NAMALWA (cell line): ENCODE measurements at places on chromosomes 2 and 18.

DNA sequence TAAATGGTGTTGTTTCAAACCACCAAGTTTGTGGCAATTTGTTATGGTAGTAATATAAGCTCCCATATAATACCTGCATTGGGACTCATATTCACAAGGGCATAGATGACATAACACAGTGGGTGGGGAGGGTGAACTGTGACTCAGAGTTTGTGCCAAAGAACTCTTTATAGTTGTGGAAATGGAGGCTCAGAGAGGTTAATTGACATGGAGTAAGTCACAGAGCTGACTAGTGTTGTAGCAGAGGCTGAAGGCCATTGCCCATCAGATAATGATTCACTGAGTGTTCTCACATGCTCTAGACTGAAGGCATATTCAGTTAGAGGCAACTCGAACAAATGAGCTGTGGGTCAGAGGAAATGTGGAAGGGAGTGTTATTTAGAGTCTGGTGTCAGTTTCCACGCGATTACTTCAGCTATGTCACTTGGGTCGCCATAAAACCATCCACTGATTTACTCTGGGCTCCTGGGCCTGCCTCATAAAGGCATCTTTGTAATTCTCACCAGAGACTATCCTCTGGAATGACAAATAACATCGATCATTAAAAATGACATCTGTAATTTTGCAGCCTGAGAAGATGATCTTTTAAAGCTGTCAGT lies 264.7 kb downstream of the CCDC85A start:
- no peak for DNase-seq

DNA sequence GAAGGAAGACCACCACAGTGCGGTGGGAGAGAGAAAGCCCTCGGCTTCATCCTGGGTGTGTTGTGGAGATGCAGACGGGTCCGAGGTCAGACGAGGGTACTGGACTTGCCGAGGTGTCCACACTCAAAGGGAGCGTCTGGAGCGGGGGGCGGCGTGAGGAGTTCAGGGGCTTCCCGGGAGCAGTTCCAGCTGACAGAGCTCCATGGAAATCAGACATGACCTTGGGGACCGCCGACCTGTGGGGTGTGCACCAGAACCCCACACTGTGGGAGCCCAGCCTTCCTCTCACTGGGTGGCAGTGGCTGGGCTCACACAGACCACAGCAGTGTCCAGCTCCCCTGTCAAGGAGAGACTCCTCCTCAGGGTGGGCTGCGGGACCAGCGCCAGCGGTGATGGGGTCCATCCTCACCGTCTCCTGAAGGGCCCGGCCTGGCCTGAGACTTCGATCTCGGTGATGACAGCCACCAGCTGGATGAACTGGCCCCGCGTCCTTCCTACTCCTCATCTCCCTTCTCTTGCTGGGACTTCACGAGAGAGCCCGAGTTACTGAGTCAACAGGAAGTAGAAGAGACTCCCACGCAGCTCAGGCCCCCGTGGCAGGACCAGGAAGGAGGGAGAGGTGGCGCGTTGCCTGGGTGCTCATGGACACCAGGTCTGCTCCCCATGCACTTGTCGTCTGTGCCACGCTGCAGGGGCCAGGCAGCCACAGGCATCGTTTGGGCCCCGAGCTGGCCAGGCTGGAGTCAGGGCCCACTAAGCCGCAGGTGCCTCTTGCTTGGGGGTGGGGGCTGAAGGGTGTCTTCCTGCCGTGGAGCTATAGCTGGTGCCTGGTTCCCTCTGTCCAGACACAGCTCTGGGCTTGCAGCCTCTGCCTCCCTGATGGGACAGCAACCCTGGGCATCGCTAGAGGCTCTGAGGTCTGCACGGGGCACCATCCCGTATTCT lies 101.9 kb upstream of the CTDP1 start:
- DNase-seq: no peak

DNA sequence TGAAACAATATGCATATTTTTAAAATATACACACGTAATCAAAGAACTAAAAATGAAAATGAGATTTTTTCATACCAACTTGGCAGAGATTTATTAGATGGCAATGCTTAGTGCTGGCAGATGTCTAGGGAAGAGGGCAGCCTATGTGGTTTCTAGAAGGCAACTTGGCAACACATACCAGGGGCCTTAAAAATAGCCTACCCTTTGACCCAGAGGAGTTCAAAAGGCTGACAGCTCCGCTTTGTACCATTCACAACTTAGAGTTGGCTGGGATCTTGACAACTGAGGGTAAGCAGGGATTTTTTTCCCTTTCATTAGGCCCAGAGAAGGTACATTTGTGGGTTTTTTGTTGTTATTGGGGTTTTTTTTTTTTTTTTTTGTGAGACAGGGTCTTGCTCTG lies 26.4 kb upstream of the GPR55 start:
- no peak for DNase-seq

GRCh38 chr2:102144128-102144527 lies 1.6 kb downstream of the IL1R1 start:
- DNase-seq: no peak

DNA sequence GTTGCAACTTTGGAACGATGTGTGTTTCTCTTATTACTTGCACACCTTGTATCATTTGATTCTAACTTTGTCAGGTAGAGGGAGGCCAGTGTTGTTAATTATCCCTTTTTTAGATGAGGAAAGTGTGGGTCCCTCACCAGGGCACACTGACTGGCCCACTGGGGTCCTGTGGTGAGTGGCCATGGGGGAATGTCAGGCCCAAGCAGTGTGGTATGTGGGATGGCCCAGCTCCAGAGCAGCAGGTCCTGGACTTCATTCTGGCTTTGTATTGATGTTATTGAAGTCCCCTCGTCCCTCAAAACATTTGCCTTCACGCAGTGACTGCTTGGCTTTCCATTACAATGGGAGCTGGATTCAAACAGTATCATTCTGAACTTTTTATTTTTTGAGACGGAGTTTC lies 11.7 kb downstream of the NCK2 start:
- DNase-seq: no peak

DNA sequence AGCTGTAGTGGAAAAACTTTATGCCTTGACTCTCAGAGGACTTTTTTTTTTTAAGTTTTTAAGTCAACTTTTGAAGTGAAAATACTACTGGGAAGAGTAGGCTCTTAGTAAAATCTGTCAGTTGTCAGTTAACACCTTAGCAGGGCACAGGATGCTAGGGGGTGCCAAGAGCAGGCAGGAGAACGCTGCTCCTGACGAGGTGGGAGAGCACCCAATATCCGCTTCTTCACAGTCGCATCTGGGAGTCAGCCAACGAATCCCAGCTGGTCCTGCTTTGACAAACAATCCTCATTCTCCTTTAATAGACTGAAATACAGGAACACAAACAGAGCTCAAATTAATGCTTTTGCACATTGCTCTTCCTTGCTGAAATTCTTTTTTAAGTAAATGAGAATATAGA lies 709.5 kb upstream of the ACVR2A start:
- DNase-seq: no peak

DNA sequence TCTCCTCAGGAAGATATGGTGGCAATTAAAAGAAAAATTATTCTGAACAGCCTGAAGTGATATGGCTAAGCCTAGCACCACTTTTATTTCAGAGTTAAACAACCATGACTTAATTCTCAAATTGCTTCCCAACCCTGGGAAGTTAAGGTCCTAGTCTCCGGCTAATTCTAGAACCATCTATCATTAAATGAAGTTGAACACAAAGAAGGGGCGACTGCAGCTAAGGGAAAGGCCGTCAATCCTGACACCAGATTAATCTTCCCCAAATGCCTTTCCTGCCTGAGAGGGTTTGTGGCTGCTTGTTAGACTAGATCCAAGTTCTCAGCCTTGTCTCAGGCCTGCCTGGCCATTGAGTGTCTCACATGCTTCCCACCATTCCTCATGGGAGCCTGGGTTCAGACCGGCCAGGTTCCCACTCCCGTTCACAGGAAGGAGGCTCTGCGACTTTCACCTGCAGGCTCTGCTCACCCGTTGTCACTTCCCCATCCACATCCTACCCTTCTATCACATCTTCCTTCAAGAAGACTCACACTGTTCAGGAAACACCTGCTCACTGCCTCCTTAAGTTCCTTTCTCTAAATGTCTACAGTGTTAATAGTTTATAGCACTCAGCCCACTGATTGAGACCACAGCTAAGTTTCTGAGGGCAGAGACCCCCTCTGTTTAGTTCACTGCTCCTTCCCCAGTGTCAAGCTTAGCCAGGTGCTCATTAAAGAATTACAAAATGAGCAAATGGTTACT lies 282.9 kb upstream of the REV1 start:
- DNase-seq: peak; percentile 26

GRCh38 chr2:161177969-161178368 lies 17.7 kb downstream of the TANK start:
- no peak for DNase-seq

DNA sequence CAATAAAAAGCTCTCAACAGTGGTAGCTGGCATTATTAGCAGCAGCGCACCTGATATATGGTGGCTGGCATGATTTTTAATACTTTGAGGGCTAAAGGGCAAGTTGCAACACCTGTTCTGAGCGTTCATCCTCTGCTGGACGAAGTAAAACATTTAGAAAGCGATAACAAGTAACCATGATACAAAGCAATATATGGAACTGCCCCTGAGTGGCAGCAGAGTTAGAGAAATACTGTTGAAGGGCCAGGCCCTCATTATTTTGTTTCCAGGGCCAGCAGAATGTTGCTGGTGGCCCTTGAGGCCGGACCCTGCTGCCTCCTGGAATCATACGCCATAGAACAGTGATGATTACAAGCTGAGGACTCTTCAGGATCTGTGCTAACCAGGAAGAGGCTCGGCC lies 47.8 kb downstream of the ARHGEF4 start:
- no peak for DNase-seq

DNA sequence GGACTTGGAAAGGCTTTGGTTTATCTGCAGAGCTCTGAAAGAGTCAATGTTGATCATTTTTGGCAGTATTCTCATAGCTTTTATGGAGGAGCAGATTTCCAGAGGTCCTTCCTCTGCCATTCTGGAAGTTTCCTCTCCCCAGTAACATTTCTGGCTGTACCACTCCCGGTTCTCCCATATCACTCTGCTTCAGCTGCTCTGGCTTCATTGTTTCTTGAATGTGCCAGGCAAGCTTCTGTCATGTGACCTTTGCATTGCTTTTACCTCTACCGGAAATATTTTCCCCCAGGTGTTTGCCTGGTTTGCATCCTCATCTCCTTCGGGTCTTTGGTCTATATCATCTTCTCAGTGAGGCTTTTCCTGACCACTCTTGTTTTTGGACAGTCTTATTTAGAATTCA lies 12.4 kb downstream of the PCYOX1 start:
- no peak for DNase-seq

GRCh38 chr18:13471971-13472628 lies 253.5 kb downstream of the LDLRAD4 start:
- no peak for DNase-seq

DNA sequence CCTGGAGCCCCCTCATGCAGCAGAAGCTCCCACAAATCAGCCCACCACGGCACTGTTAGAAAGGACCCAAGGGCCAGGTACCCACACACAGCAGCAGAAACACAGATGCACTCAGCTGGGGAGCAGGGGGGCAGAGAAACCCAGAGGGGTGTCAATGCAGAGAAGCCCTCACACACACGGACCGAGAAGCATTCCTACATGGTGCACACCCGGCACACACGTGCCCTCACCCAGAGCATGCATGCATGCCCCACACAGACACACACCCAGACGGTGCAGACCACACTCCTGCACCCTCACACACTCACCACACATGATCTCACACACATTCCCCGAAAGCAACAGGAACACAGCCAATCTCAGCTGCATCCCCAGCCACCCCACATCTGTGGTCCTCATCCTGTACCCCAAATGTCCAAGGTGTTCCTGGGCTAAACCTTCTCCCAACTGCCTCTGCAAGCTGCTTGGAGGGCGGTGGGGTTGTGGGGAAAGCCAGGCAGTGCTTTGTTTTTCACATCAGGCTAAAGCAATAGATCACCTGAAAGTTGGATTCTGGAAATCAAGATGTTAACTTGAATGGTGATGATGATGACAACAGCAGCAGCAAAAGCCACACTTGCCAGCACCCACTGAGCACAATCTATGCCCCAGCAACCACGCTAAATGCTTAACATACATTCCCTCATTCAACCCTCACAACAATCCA lies 102.3 kb downstream of the ZFP36L2 start:
- DNase-seq: no peak

DNA sequence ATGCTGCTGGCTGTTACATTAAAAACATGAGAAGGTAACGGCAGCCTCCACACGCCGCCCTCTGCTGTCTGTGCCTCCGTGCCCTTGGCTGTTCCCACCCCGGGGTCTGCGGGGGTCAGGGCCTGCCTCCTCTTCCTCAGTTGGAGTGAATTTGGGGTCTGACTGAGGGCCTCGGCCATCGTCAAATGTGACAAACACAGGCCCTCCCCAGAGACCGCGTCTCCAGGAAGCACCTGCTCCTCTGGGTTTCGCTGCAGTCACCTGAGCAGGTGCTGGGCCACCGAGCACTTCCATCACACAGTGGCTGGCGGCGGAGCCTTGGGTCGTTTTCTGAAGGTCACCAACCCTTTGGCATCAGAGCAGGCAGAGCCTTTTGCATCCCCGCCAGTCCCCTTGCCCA lies 70.9 kb downstream of the NFATC1 start:
- peak; percentile 76 for DNase-seq

DNA sequence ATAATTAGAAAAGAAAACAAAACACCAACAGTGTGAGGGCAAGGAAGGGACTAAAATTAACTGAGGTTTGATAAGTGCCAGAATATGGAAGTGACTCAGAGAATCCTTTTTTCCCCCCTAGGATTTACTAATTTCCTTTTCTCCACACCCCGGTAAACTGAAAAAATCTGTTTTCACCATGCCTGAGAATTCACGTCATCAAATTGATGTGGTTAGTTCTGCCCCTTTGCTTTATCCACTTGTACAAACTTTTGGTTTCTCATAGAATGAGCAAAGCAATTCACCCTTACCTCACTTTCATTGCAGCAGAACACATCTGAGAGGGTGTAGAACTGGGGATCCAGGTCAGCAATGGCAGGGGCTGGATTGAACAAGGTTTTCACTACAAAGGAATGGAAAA lies 57.8 kb downstream of the RBKS start:
- no peak for DNase-seq

- DNase-seq: no peak
Measured at GRCh38 chr2:54473851-54474250, 17.7 kb downstream of the SPTBN1 start.

- peak; percentile 25 for DNase-seq
Measured at GRCh38 chr2:135980434-135981079, 4.9 kb downstream of the DARS1 start.

GRCh38 chr18:41875094-41875780 lies 79.8 kb upstream of the PIK3C3 start:
- no peak for DNase-seq

DNA sequence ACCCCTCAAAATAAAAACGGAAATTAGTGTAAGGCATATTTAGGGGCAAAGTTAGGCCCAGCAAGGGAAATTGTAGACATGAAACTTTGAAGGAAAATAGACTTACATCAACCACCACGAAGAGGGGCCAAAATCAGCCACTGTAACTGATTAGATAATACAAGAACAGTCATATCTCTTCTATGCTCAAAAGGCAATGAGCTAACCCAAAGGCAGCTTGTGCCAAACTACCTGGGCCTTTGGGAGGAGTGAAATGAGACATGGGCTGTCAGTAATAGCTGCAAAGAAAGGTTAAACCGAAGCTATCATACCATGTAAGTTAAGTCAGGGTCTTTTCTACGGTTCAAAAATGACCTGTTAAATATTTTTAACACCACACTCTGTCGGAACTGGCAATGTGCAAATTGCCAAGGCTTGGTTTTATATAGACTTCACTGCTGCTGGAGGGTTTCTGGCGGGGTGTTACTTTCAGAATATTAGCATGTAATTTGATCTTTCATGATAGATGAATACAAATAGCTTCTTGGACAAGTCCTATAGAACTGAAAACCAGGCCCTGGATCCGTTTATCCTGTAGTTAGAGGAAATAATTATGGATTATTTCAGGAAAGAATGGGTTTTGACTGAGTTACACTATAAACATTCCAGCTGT lies 69.6 kb downstream of the ACVR1 start:
- DNase-seq: no peak
